ENCODE measurements at places on chromosomes 13 and 19.

DNA sequence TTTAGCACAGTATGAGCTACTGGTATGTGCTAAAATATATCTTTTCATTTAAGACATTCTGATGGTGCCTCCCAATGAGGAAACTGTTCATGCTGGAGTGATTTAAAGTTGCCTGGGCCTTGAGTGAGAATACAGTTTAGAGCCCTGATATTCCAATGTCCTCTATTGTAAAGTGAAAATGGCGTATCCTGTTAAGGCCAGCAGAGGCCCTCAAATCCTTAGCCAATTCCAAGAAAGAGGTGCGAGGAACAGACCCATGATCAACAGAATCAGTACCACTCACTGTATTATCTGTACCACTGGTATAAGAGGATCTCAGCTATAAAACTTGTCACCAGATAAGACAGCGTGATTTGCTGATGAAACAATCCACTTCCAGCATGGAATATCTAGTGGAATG, 273.1 kb upstream of the SLITRK5 start:
- DNase-seq = no peak

DNA sequence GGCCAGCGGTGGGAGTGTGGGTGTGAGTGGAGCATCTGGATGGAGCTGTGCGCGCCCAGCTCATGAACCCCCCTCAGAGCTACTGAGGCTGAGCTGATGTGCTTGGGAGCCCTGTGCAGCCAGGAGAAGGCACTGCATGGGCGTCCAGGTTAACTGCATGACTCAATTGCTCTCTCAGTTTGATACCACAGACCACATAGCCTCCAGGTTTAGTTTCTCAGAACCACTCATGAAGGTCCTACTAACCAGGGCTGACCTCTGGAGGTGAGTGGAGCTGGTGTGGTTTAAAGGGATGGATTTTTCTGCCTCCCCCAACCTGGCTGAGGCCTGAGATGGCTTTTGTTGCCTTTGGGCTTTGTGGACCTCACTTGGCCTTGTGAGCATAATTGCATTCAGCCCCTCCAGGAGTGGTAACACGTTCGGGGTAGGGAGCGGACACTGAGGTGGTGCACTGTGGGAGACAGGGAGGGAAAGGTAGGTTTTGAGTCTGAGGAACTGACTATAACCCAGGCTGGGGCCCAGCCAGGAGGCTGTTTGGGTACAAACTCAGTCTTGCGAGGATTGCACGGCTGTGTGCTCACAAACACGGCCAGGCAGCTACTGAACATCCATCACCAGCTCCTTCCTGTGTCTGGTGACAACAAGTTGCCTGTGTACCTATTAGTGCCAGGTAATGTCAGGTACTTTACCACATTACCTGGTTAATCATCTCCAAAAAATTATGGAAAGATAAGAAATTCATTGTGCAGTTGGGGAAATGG, 97.5 kb downstream of the RGCC start:
- no peak for DNase-seq

GRCh38 chr19:35871611-35872010, 3.2 kb downstream of the APLP1 start:
- DNase-seq = no peak

DNA sequence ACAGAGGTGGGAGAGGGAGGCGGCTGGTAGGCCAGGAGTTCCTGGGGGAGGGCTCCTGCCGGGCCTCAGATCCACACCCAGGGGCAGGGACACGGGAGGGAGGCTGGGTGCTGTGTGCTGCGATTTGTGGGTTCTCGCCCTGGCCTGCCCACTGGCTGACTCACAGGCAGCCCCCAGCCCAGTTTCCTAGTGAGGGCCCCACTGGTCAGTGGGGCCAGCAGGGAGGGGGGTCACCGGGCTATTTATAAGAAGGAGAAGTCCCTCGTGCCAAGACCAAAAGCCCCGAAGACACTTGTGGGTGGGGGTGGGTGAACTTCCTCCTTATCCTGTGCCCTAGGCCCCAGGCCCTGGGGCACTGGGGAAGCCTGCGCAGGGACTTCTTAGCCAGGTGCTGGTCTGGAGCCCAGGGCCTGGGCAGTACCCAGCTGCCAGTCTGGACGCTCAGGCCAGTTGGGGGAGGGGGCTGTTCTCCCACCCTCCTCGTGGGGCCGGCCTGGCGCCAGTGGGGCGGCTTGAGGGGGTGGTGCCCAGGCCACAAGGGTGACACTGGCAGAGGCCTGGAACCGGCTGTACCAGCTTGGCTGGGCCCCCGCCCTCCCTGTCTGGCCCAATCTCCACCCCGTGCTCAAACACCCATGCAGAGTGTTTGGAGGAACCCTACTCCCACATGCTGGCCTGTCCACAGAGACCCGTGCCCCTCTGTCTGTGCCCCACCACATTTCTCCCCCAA, 5.0 kb upstream of the JUNB start:
- DNase-seq = no peak

GRCh38 chr13:48066310-48066989, 28.5 kb downstream of the MED4 start:
- DNase-seq = no peak

DNA sequence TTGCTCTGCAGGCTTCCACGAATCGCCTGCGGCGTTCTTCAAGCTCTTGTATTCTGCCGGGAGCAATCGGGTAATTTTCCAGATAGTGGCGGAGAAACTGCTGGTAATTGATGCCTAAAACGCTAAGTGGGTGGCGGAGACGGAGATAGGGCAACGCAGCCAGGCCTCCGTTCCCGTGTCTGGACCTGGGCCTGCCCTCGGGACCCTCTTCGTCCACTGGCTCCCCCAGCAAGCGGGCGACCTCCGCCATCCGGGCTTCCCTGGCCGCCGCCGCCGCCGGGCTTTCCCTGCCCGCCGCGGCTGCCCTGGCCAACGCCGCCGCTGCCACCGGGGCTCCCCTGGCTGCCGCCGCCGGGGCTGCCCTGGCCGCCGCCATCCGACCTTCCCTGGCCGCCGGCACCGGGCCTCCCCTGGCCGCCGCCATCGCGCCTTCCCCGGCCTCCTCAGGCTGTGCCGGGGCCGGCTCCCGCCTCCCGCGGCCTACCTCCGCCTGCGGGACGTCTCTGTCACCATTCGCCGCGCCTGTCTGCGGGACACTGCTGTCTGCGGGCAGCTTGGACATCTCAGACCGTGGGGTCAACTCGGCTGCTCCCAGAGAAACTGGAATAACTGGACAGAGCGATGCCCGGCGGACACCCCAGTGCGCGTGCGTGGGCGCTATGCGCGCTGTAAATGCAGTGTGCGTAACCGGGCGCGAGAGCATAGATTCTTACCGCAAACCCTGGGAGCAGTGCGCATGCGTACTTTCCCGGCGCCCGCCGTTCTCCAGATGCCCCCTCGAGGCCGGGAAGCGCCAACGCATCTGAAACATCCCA, at the start of gene EID2:
TSS of gene EID2 (minus strand) at position 644 of the 815 bp plus-strand sequence. CDS start at position 562, 82 bp downstream.
- DNase-seq = peak; percentile 97

Measured in eye (tissue), 1 donor.